GM04504 (cell line): ENCODE measurements at places on chromosomes 3 and 15.

GRCh38 chr15:73028031-73028430, 24.2 kb upstream of the NEO1 start:
- no peak for DNase-seq

GRCh38 chr3:171840811-171841619, 2.1 kb upstream of the TMEM212 start:
- DNase-seq, result no peak

GRCh38 chr15:62446984-62447383, 281.9 kb upstream of the C2CD4B start:
- DNase-seq, result no peak

GRCh38 chr3:6449099-6449498, 411.8 kb upstream of the GRM7 start:
- DNase-seq, result no peak

DNA sequence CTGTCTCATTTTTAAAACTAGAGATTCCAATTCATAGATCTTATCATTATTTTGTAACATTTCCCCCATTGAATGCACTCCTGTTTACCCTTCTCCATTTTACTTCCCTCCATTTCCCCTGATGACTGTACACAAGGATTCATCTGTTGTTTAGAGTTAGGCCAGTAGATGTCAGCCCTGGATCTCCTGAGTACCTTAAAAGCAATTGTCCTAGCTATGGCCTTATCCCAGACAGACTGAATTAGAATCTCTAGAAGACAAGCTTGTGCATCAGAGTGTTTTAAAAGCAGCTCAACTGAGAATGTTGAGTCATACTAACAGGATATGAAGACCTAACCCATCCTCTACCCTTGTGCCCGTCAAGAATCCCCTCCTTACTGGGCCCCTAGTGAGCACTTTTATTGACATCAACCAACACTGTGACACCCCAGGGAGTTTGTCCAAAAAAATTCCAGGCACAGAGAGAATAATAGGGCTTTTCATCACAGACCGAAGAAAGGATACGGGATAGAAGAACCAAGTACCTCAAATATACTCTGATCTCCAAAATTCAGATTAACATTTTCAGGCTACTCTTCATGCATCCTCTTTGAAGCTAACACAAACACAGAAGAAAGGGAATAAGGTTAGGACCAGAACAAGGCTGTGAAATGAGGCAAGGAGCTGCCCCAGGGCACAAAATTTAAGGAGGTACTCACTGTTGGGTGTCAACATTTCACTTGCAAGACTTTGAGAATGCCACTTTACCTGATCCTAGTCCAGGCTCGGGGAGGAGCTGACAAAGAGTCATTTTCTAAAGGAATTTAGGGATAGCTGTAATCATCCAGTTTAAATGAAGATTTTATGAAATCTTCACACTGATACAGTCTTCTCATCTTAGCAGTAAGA, 17.1 kb downstream of the ZBED2 start:
- peak; percentile 60 for DNase-seq

DNA sequence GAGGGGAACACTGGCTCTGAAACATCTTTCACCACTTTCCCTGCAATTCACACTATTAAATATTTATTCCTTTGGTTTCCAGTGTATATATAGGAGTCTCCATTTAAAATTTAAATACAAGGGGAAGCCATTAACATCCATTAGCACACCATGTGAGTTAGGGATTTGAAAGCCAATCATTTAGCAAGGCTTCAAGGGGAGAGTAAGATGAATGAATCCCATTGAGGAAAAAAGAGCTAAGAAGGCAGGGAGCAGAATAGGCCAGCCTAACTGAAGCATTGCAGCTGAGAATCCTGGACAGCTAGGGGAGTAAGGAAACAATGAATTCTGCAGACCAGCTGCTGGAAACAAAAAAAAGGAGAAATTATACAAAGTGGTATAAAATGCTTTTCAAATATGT, 426.1 kb downstream of the IL5RA start:
- no peak for DNase-seq
